ENCODE measurements at places on chromosomes 5 and 9.
A peak's percentile ranks its signal among the peaks of the same experiment; 100 is the strongest.

GRCh38 chr9:22992780-22993179 lies 546.2 kb downstream of the DMRTA1 start:
- no peak for DNase-seq

DNA sequence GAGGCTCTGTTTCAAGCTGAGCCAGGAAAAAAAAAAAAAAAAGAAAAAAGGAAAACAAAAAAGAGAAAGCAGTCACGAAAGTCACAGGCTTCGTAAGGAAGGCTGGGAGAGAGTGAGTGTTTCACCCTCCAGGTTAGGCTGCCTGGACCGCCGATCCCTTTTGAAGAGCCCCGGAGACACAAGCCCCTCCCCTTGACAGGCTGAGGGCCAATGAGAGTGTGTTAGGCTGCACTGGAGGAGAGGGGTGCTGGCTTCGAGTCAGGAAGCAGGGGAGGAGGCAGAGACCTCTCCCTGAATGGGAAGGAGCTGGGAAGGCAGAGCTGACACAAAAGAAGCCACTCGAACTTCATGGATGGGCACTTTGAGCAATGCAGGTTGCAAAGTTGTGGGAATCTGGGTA lies at the start of gene NMUR2:
TSS of gene NMUR2 (minus strand) at position 135 of the 400 bp plus-strand sequence. CDS start 166 bp downstream, outside the sequence.
- peak; percentile 16 for DNase-seq

DNA sequence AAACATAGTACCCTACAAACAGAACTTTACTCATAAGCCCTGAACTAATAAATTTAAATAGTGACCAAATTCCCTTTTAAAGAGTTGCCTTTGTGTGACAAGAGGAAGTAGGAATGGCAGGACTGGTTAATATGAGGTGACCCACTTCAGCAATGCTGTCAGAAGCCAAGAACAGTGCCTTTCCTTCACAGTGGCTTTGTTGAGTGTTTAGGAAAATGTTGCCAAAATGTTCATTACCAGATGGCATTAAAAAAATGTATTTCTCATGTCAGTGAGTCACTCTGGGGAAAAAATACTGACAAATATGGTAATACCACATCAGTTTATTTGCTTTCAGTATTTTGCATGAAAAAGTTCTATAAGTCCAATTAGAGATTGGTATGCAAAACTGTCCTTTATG lies 103.3 kb downstream of the DIRAS2 start:
- DNase-seq = no peak

GRCh38 chr5:130112246-130112645 lies 208.0 kb downstream of the CHSY3 start:
- DNase-seq = no peak

Data from NCI-H748 treated with DMSO at 0.1 percent for 48 hours (cell line).